ENCODE measurements at places on chromosomes 1 and 21.

- DNase-seq: no peak
Measured at GRCh38 chr1:44408212-44408582, 3.1 kb downstream of the RNF220 start.

GRCh38 chr1:93252598-93252997 is 72.1 kb downstream of the CCDC18 start:
- DNase-seq: no peak

GRCh38 chr1:76314730-76315129 is 240.2 kb downstream of the ST6GALNAC3 start:
- DNase-seq: no peak

DNA sequence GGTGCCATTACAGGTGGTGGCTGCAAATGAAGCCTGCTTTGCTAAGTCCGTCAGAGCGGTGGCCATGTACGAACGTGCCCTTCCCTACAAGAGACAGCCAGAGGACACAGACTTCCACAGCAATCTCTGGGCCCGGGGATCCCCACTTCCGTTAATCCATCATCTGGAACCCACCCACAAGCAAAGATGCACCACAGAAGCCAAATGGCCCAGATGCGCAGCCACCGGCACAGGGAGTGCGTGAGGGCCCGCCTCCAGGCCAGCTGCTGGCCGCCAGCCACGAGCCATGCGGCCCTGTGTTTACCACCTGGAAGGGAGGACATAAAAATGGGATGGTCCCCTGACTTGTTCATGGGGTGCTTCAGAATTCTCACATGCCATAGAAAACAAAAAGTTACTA is 22.1 kb downstream of the MRAP start:
- DNase-seq: no peak

Data from NCI-H1930 (cell line).